Tibial nerve (tissue), 4 donors: ENCODE measurements at places on chromosomes 7 and 10.

DNA sequence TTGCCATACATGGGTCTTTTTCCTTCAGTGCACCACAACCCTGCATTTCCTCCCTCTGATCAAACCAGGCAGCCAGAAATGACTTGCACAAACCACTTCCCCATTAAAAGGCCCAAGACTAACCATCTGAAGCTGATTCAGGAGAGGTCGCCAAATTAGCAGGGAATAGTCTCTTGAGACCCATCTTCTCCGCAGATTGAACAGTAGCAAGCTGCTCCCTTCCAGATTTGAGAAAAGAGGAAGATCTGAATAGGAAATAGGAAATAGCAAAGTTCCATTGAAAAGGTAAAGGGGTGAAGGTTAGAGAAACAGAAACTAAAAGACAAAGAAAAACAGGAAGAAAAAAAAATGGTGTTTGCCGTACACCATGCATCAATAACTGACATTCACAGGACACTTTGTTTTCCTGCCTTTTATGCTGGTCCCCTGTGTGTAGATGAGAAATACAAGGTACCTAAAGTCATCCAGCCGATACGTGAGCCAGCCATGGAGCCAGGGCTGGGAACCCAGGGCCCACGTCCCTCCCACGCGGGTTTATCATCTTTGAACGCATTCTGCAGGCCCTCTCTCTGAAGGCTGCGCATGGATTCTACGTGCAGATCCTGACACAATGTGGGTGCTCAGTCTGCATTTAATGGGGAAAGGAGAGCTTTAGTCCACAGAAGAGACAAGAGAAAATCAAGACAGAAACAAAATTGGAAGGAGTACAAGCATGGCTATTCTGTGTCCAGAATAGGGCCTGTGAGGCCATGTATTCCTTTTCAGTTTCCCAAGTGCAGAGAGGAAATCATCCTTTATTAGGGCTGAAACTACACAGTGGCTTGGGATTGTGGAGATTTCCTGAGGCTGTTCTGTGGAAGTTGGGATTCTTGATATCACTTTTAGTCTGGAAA is 268.4 kb upstream of the NPVF start:
- H3K4me1 ChIP-seq: peaks cover 18% of the 10 kb centered on the region
- no peaks in the 10 kb centered on the region for H3K36me3 ChIP-seq
- H3K27ac ChIP-seq: peak overlapping the region; percentile 77
- H3K4me3 ChIP-seq: no peak overlapping the region
- DNase-seq: no peak
- no peaks in the 10 kb centered on the region for H3K27me3 ChIP-seq

DNA sequence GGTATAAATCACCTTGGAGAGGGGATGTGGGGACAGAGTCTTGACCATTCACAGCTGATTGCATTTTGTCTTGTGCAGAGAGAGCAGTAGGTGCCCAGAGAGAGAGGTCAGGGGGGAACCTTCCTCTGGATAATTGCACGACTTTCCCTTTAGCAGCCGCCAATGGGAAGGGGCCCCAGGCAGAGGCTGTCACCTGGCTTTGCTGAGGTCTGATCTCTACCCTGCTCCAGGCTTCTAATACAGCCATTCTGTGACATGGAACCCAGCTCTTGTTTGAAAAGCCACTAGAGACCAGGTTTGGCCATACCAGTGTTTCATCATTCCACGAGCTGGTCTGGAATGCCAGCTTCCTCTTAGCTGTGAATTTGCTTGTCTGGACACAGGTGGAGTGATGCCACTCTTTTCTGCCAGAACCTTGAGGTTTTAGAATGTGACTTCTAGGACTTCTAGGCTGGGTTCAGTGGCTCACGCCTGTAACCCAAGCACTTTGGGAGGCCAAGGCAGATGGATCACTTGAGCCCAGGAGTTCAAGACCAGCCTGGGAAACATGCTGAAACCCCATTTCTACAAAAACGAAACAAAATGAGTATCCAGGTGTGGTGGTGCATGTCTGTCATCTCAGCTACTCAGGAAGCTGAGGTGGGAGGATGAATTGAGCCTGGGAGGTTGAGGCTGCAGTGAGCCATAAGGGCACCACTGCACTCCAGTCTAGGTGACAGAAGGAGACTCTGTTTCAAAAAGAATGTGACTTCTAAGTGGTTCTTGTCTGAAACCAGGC is 159.9 kb downstream of the CAMK1D start:
- no peak overlapping the region for H3K4me3 ChIP-seq
- H3K36me3 ChIP-seq: no peaks in the 10 kb centered on the region
- no peaks in the 10 kb centered on the region for H3K4me1 ChIP-seq
- H3K27ac ChIP-seq: no peak overlapping the region
- no peak for DNase-seq

GRCh38 chr7:22356010-22356691 is 803 bp downstream of the RAPGEF5 start:
- peaks cover 4% of the 10 kb centered on the region for H3K4me1 ChIP-seq
- DNase-seq: no peak
- no peaks in the 10 kb centered on the region for H3K36me3 ChIP-seq
- peak overlapping the region; percentile 47 for H3K27ac ChIP-seq

- H3K4me1 ChIP-seq: no peaks in the 10 kb centered on the region
- no peak overlapping the region for H3K27ac ChIP-seq
- no peaks in the 10 kb centered on the region for H3K27me3 ChIP-seq
- no peaks in the 10 kb centered on the region for H3K36me3 ChIP-seq
- no peak overlapping the region for H3K4me3 ChIP-seq
Observed at GRCh38 chr10:31829776-31830175, 98.9 kb downstream of the ARHGAP12 start.

GRCh38 chr7:63043657-63044543 is 954.7 kb upstream of the ZNF722 start:
- H3K4me1 ChIP-seq: no peaks in the 10 kb centered on the region
- no peak for DNase-seq
- H3K36me3 ChIP-seq: no peaks in the 10 kb centered on the region
- H3K27me3 ChIP-seq: no peaks in the 10 kb centered on the region
- H3K4me3 ChIP-seq: no peak overlapping the region

DNA sequence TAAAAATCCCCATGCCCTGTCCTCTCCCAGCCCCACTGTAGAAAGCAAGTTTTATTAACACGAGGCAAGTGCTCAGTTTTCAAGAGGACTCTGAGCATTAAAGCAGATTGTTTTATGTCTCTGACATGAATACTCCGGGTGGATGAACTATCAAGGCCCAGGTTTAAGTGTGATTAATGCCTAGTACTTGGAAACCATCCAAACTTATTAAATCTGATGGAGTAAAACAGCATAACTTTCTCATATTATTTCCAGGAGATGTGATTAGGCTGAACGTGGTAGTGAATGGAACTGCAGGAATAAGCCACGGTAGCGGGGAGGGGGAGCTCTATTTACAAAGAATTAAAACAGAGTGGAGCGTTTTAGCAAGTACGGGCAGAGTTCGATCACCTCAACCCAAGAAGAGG is 144.2 kb upstream of the RNF32 start:
- DNase-seq: no peak
- H3K4me1 ChIP-seq: no peaks in the 10 kb centered on the region
- no peak overlapping the region for H3K4me3 ChIP-seq
- H3K27me3 ChIP-seq: no peaks in the 10 kb centered on the region
- H3K27ac ChIP-seq: no peak overlapping the region
- no peaks in the 10 kb centered on the region for H3K36me3 ChIP-seq

- H3K36me3 ChIP-seq: no peaks in the 10 kb centered on the region
- H3K27me3 ChIP-seq: no peaks in the 10 kb centered on the region
- H3K4me3 ChIP-seq: no peak overlapping the region
- no peak for DNase-seq
Observed at GRCh38 chr10:112393827-112394226, 19.9 kb downstream of the ACSL5 start.

- no peak overlapping the region for H3K4me3 ChIP-seq
- peaks cover 75% of the 10 kb centered on the region for H3K4me1 ChIP-seq
- H3K27ac ChIP-seq: peak overlapping the region; percentile 89
Observed at GRCh38 chr7:158816995-158817394, 12.3 kb downstream of the ESYT2 start.

DNA sequence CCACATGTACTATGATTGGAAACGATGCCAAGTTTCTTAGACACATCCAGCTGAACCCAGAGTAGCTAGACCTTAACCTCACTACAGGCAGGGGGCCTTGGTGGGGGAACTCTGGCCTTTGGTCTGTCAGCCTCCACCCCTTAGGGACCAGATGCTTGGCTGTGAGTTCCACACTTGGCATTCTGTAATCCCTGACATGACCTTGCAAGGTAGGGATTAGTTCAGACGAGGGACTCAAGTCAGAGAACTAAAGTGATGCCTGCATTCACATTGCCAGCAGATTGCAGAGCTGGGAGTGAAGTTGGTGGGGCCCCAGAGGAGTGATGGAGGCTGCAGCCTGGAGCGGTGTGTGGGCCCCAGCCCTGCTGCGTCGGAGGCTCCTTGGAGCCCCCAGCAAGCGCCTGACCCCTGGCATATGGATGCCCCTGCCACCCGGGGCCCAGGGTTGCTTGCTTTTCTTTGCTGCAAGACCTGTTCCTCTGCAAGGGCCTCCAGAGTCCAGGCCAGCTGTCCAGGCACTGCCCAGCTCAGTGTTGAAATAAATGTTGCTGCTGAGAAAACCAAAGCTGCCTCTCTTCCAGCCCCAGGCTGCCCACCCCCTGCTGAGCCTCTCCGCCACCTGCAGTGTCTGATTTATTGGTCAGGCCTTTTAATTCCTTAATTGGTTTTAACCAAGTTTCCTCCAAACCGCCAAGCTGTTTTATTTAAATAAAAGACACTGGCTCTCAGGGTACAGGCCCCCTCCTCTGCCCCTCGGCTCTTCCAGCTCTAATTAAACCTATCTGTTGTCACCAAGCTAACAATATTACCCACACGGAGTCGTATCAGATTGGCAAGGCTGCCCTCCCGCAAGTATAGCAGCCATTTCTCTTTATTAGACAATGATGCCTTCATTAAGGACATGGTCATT is 4.7 kb downstream of the NPTX2 start:
- DNase-seq: no peak
- H3K36me3 ChIP-seq: no peaks in the 10 kb centered on the region
- no peak overlapping the region for H3K4me3 ChIP-seq

- H3K4me3 ChIP-seq: no peak overlapping the region
- peak overlapping the region; percentile 17 for H3K27ac ChIP-seq
- H3K4me1 ChIP-seq: peaks cover 8% of the 10 kb centered on the region
- no peaks in the 10 kb centered on the region for H3K36me3 ChIP-seq
- no peaks in the 10 kb centered on the region for H3K27me3 ChIP-seq
- DNase-seq: no peak
Observed at GRCh38 chr10:633279-634245, 55.9 kb downstream of the DIP2C start.

DNA sequence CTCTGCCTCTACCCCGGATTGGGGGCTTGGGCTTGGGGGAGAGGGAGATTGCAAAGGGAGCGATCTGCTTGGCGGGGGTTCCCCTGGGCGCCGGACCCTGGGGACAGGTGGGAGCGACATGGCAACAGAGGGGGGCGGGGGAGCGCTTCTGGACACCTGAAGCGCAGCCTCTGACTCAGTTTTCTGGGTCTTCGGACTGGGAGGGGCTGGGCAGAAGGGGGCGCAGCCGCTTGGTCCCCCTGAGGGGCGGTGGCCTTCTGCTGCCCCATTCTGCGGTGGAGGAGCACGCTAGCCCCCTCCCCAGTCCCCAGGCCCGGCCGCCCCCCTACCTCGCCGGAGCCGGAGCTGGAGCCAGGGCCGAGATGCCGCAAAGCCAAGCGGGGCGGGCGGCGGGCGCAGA is 380 bp downstream of the NAT16 start:
- H3K27me3 ChIP-seq: no peaks in the 10 kb centered on the region
- no peaks in the 10 kb centered on the region for H3K4me1 ChIP-seq
- no peak overlapping the region for H3K27ac ChIP-seq
- no peak overlapping the region for H3K4me3 ChIP-seq
- DNase-seq: no peak

DNA sequence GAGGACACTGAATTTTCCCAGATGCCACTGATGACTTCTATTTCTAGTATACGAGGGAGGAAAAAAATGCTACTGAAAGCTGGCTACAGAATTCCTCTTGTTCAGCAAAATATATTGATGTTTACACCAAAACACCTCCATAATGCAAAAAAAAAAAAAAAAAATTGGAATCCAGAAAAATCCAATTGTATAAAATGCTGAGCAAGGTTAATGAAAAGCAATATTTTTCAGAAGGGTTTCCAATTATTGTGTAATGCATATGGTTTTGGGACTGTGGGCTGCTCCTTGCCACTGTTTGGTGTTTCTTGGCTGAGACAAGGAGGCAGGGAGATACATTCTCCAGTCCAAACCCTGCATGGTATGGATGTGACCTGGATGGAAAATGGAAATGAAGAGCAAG is 83.8 kb downstream of the LSM5 start:
- no peak for DNase-seq
- H3K36me3 ChIP-seq: no peaks in the 10 kb centered on the region
- no peak overlapping the region for H3K4me3 ChIP-seq
- H3K4me1 ChIP-seq: no peaks in the 10 kb centered on the region
- no peak overlapping the region for H3K27ac ChIP-seq

DNA sequence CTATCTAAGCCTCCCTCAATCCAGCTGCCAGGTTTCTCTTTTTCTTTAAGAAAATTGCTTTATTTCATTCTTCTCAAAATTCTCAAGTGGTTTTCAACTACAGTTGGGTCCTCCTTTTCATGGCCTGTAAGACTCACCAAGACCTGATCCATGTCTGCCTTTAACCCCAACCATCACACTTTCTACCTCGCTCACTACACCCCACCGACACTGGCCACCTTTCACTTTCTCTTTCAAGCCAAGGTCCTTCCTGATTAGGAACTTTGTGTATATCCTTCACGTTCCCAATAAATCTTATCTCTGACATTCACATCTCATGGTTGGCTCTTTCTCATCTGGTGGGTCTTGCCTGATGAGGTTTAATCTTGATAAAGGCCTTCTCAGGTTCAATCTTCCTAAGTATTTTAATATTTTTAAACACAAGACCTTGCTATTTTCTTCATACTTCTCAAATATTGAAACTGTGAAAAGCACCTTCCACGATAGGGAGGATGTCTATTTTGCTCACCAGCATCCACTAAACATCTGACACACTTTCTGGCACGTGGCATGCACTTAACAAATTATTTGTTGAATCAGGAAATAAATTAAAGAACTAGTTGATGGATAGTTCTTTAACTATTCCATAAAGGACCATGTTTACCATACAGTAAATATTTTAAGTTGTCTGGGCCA is 624.8 kb downstream of the GRID1 start:
- no peak for DNase-seq
- H3K4me1 ChIP-seq: no peaks in the 10 kb centered on the region
- no peak overlapping the region for H3K4me3 ChIP-seq
- H3K27me3 ChIP-seq: no peaks in the 10 kb centered on the region
- no peaks in the 10 kb centered on the region for H3K36me3 ChIP-seq

- H3K27ac ChIP-seq: no peak overlapping the region
- DNase-seq: no peak
- no peaks in the 10 kb centered on the region for H3K27me3 ChIP-seq
- H3K4me1 ChIP-seq: no peaks in the 10 kb centered on the region
- no peak overlapping the region for H3K4me3 ChIP-seq
- no peaks in the 10 kb centered on the region for H3K36me3 ChIP-seq
Observed at GRCh38 chr10:55144001-55144400, 343.0 kb upstream of the PCDH15 start.

- H3K4me1 ChIP-seq: peaks cover 12% of the 10 kb centered on the region
- no peak overlapping the region for H3K27ac ChIP-seq
- no peak overlapping the region for H3K4me3 ChIP-seq
- no peaks in the 10 kb centered on the region for H3K36me3 ChIP-seq
- no peak for DNase-seq
Observed at GRCh38 chr10:124351481-124352220, 67.1 kb downstream of the OAT start.
